B cell (primary cell): ENCODE measurements at places on chromosomes 1 and 21.

GRCh38 chr1:155226910-155227260, 18.4 kb downstream of the MTX1 start:
- no peak for DNase-seq
- H3K4me3 ChIP-seq: peak overlapping the region; percentile 64
- H3K27ac ChIP-seq: peak overlapping the region; percentile 70
- H3K27me3 ChIP-seq: no peaks in the 10 kb centered on the region

DNA sequence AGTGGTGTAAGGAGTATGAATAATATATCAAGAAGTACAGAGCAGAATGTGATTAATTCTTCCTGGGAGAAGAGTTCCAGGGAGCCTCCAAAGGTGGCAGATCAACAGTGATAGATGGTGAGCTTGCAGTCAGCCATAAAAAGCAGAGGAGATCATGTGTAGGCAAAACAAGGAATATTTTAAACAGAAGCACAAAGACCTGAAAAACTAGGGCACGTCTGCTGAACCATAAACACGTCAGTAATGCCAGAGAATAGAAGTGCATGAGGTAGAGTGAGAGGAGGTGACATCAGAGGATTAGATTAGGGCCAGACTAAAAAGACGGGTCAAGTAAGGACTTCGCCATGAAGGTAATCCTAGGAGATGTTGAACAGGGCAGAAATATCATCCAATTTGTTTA, 151.8 kb downstream of the EIF4G3 start:
- H3K27ac ChIP-seq: no peak overlapping the region
- H3K36me3 ChIP-seq: no peaks in the 10 kb centered on the region
- H3K4me1 ChIP-seq: peaks cover 11% of the 10 kb centered on the region
- no peak overlapping the region for H3K4me3 ChIP-seq
- no peaks in the 10 kb centered on the region for H3K27me3 ChIP-seq
- DNase-seq: no peak

DNA sequence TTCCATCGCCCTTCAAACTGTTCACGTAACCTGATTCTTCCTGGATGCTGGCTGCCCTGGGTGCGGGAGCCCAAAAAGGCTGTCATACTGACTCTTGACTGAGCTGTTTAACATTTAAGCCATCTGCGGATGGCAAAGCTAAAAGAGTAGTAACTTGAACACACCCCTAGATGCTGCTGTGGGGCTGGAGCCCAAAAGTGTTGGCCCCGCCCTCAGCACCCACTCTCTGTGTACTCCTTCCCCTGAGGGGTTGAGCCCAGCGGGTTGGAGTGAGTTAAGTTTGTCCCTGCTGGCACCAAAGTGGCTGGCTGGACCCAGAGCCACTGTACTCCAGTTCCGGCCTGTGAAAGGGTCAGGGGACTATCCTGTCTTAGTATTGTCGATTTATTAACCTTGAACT, 640.6 kb downstream of the PTPRU start:
- no peak for DNase-seq
- no peaks in the 10 kb centered on the region for H3K4me1 ChIP-seq
- no peak overlapping the region for H3K27ac ChIP-seq

DNA sequence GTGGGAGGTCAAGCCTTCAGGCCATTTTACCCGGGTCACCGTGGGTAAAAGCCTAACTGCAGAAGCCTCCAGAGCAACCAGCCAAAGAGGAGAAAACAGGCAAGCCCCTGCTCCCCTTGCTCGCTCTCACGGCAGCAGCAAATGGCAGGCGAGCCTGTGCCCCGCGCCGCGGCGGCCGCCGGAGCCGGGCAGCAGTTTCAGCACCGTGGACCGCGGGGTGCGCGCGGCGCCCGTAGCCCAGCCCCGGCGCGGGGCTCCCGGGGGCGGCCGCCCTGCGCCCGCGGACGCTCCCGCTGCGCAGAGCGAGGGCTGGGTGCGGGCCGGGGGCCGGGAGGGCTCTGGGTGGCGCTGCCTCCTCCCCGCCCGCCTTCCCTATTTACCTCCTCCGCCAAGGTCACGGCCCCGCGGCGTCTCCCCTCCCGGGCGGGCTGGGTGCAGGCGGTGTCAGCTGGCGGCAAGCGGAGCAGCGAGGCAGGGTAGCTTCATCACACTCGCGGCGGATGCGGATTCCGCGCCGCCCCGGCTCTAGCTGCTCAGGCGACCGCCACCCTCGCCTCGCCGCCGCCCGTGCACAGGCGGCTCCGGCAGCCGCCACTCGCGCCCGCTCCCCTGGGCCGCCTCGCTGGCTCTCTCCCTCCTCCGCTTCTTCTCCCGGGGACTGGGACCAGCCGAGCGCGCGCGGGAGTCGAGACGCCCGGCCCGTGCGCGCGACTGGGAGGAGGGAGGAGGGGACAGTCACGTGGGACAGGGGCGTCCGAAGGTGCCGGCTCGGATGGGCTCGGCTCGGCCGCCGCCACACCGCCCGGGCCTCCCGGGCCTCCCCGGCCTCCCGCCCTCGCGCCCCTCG, at the start of gene RGS7:
Gene RGS7 (minus strand): TSS at position 687 of the 847 bp plus-strand sequence.
- peak; percentile 54 for DNase-seq
- H3K4me1 ChIP-seq: peaks cover 8% of the 10 kb centered on the region
- H3K27ac ChIP-seq: no peak within 1 kb of the TSS
- H3K36me3 ChIP-seq: no peaks in the 10 kb centered on the region

DNA sequence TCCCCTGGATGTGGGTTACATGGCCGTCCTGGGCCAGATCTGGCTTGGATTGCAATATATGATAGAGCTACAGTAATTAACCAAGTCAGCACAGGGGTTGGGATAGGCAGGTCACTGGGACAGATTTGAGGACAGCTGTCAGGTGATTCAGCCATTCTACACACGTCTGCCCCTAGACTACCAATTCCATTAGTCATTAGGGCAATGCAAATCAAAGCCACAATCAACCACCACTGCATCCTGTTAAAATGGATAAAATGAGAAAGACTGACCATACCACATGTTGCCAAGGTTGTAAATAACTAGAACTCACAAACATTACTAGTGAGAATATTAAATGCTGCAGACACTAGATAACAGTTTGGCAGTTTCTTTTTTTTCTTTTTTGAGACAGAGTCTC, 16.0 kb downstream of the C21orf58 start:
- no peak overlapping the region for H3K4me3 ChIP-seq
- H3K27me3 ChIP-seq: no peaks in the 10 kb centered on the region
- H3K27ac ChIP-seq: no peak overlapping the region

DNA sequence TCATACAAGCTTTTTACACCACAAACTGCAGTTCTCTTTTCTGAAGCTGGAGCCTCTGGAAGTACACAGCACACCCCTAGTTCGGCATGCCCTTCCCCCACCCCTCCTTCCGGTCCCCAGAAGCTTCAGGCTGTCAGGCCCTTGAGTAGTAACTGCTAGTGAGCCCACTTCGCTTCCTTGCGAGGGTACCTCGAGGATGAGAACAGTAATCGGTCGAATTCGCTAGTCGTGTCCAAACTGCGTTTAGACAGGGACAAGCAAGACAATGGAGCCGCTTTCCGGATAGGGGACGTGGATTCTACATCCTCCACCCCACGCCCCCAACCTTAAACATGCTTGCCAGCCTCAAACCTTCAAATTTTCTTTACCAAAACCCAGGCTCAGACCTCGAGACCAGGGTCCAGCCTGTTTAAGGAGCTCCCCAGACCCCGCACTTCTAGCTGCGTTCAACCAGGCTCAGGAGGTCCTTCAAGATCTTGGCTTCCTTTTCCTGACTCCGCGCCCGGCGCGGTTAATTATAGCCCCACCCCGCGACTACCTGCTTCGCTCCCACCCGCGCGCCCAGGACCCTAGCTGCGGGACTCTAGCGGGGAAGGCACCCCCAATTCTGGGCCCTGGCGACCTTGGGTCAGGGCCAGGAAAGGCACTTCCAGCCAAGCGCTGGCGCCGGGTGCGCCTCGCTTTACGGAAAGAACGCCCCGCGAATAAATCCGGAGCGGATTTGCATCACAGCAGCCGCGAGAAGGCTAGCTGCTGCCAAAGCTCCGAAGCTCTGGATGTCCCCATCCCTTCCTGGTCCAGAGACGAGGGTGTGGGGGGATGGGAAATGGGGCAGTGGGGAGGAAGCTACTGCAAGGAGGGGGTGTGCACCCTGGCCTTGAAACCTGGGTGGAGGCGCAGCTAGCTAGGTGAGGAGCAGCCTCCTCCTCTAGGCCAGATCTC, 8.1 kb upstream of the TSPAN1 start:
- no peaks in the 10 kb centered on the region for H3K27me3 ChIP-seq
- peak overlapping the region; percentile 50 for H3K4me3 ChIP-seq
- no peaks in the 10 kb centered on the region for H3K36me3 ChIP-seq
- DNase-seq: peak; percentile 58
- peak overlapping the region; percentile 1 for H3K27ac ChIP-seq

GRCh38 chr1:1132042-1132950, 16.4 kb upstream of the C1orf159 start:
- no peaks in the 10 kb centered on the region for H3K36me3 ChIP-seq
- no peak overlapping the region for H3K4me3 ChIP-seq
- H3K27me3 ChIP-seq: no peaks in the 10 kb centered on the region
- H3K27ac ChIP-seq: no peak overlapping the region
- H3K4me1 ChIP-seq: peaks cover 16% of the 10 kb centered on the region

GRCh38 chr1:3313576-3313950, 140.9 kb upstream of the ARHGEF16 start:
- no peaks in the 10 kb centered on the region for H3K36me3 ChIP-seq
- no peak for DNase-seq
- no peak overlapping the region for H3K27ac ChIP-seq
- no peak overlapping the region for H3K4me3 ChIP-seq
- no peaks in the 10 kb centered on the region for H3K27me3 ChIP-seq
- H3K4me1 ChIP-seq: no peaks in the 10 kb centered on the region

GRCh38 chr1:115654125-115654524, 12.4 kb downstream of the VANGL1 start:
- DNase-seq: no peak
- no peaks in the 10 kb centered on the region for H3K36me3 ChIP-seq
- H3K4me3 ChIP-seq: no peak overlapping the region

DNA sequence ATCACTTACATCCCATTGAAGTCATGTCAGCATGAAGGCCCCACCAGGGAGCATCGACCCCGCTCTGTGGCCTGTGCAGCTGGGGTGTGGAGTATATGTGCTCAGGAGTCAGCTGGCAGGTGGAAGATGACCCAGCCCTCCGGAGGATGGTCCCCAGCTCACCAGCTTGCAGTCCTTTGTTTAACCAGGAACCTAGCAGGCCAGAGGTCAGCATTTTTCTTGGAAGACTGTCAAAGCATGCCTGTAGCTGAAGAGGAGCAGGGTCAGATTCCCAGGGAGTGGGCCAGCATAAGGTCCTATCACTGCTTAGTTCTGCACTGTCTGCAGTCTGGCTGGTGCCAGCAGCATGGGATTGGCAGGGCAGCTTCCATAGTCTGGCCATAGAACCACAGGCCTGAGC, 12.7 kb downstream of the NFASC start:
- H3K36me3 ChIP-seq: no peaks in the 10 kb centered on the region
- no peaks in the 10 kb centered on the region for H3K4me1 ChIP-seq
- no peak overlapping the region for H3K27ac ChIP-seq
- H3K4me3 ChIP-seq: no peak overlapping the region
- no peaks in the 10 kb centered on the region for H3K27me3 ChIP-seq

DNA sequence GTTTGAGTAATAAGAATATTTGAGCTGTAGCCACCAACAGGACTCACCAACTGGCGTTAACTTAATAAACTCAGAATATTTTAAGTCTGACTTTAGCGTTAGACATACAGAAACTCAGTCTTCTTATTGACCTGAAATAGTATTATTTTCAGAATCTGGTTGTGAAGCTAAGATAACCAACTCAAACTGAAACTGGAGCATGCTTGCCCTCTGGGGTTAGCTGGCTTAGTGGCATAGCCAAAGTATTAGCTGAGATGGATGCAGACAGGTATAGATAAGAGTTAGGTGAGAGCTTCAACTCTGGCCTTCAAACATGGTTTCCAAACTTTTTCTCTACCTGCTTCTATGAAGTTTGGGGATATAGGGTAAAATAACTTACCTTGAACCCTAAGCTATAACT, 40.5 kb downstream of the AMY1C start:
- no peak for DNase-seq
- no peaks in the 10 kb centered on the region for H3K36me3 ChIP-seq
- no peak overlapping the region for H3K4me3 ChIP-seq

- H3K27me3 ChIP-seq: no peaks in the 10 kb centered on the region
- no peaks in the 10 kb centered on the region for H3K36me3 ChIP-seq
- no peak for DNase-seq
- H3K4me3 ChIP-seq: no peak overlapping the region
Observed at GRCh38 chr21:16069178-16070112, 339.7 kb downstream of the USP25 start.

- no peaks in the 10 kb centered on the region for H3K27me3 ChIP-seq
- peak overlapping the region; percentile 71 for H3K27ac ChIP-seq
- H3K4me3 ChIP-seq: peak overlapping the region; percentile 5
- DNase-seq: no peak
- H3K36me3 ChIP-seq: no peaks in the 10 kb centered on the region
Observed at GRCh38 chr1:15843826-15844572, 3.5 kb upstream of the SPEN start.

DNA sequence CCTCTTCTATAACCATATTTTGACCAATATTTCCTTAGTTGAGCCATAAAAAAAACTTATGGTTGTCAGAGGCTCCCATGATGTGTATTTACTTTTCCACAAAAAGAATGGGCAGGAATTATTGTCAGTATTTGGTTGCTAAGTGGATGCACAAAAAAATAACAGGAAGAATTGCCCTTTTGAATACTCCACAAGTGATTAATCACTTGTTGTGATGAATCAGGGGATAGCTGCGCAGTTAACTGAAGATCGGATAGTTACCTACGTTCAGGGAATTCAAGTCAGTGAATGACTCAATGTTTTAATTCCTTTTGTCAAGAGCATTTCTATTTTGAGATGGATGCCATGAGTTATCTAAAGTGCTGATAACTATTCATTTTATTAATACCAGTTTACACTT, 785.2 kb upstream of the B3GALT2 start:
- no peaks in the 10 kb centered on the region for H3K4me1 ChIP-seq
- H3K36me3 ChIP-seq: no peaks in the 10 kb centered on the region
- DNase-seq: no peak
- no peak overlapping the region for H3K4me3 ChIP-seq
- no peaks in the 10 kb centered on the region for H3K27me3 ChIP-seq

- H3K36me3 ChIP-seq: no peaks in the 10 kb centered on the region
- no peaks in the 10 kb centered on the region for H3K27me3 ChIP-seq
- H3K27ac ChIP-seq: no peak overlapping the region
- H3K4me1 ChIP-seq: peaks cover 19% of the 10 kb centered on the region
Observed at GRCh38 chr1:243917177-243917862, 67.3 kb upstream of the AKT3 start.

DNA sequence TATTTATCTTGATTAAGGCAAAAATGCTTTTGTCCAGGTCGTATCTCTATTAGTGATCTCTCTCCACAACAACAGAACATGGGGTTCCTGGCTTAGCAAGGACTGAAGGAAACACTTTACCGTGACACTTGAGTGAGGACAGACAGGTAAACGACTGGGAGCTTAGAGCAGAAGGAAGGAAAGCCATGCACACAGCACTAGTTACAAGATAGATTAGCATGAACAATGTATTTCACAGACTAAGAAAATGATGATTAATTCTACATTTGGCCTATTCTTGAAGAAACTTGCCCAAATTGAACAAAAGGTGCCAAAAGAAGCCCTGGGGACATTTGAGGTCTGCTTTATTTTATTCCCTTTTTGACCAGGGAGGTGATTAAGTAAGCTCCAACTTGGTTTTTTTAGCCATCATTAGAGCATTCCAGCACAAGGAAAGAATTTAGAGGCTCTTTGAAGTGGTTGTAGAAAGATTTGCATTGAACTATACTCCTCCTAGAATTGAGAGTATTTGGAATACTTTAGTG, 248.5 kb downstream of the USP25 start:
- H3K36me3 ChIP-seq: no peaks in the 10 kb centered on the region
- no peak overlapping the region for H3K27ac ChIP-seq
- H3K4me1 ChIP-seq: no peaks in the 10 kb centered on the region
- H3K27me3 ChIP-seq: no peaks in the 10 kb centered on the region
